ENCODE measurements at places on chromosomes 6 and 20.

DNA sequence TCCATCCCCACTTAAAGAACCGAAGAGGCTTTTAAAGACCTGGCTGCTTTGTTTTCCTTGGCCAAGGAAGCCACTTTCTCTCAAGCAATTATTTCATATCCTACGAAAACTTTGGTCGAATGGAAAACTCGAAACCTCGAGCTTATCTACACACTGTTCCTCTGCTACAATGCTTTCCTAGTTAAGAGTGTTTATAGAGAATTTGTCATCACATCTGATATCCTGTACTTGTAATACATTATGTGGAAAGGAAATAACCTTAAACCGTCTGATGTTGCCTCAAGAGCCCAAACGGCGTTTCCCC is 28.1 kb downstream of the TFAP2B start:
- no peak for DNase-seq

DNA sequence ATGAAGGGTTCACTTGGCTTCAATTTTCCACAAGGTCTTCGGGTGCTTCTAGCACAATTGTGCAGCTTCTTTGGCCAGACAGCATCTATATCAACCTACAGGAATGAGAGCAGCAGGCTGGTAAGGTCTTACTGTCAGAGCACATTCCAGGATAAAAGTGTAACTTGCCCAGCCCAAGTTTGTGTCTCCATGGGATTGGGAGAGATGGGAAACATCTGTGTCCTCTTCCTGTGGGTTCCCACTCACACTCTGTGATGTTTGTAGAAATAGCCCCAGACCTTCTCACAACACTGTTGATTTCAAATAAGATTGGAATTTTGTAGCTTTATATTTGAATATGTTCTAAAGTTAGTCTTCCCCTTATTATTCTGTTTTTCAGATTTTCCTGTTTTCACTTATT is 83.4 kb upstream of the RGS17 start:
- no peak for DNase-seq

DNA sequence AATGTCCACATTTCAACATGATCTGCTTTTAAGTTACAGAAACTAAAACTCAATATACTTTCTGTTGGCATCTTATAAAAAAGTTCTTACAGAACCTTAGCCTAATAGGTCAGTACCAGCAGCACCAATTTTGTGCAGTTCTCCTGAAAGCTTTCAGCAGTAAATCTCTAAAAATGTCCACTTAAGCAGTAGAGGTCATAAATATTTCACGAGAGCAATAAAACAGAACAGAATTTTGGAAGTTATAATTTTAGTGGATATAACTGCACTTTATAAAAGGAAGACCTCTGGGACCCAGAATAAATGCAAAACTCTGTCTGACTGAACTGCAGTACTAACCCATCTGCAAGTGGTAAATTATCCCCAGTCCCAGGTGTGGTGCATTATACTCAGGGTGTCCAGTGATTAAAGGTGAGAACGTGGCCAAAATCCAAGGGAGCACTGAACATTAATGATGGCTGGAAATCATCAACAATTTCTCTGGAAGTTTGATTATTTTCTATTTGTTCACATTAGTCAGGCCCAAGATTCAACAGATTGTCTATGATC is 172.6 kb upstream of the RSPO3 start:
- DNase-seq, result no peak

DNA sequence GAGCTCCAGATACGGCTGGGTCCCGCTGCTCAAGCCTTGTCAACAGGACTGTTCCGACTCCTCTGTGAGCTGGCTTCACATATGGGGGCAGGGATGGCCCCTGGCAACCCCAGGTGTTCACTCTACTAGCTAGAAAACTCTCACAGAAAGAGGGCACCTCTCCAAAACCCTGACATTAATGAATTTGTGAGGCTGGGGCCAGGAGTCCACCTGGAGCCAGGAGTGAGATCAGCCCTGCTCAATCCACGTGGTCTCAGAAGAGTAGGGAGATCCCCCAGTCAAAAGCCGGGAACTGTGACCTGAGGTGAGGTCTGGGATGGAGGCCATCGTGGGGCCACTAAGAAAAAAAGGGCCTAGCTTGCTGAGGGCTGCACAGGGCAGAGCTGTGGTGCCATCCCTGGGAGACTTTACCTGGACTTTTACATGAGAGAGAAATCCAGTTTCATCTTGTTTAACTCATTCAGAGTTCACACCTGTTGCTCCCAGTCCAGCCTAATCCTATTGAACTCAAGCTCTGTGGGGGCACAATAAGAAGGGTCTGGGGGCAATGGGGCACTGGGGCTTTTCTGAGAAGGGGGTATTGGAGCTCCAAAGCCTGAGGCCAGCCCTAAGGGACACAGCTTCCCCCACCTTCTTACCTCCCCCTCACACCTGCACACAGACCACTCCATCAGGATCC is 144.3 kb upstream of the MLN start:
- DNase-seq, result no peak

- no peak for DNase-seq
Measured at GRCh38 chr20:63004607-63005364, 2.0 kb downstream of the BHLHE23 start.

DNA sequence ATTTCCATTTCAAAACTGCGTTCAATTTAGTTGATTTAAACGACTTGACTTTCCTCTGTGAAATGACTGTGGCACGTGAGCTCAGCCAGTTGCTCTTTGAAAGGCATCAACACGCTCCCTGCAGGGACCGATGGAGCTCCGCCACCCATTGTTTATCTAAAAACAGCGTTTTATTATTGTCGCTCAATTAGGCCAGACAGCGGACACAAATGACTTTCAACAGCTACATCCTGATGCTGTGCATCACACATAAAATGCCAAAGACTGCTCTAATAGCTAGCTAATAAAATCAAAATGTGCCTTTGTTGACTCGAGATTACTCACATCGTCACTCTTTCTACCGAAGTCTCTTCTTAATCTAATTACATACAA is 332.5 kb downstream of the CD83 start:
- DNase-seq, result no peak

- DNase-seq, result no peak
Measured at GRCh38 chr20:35039146-35039545, 53.5 kb downstream of the TRPC4AP start.

DNA sequence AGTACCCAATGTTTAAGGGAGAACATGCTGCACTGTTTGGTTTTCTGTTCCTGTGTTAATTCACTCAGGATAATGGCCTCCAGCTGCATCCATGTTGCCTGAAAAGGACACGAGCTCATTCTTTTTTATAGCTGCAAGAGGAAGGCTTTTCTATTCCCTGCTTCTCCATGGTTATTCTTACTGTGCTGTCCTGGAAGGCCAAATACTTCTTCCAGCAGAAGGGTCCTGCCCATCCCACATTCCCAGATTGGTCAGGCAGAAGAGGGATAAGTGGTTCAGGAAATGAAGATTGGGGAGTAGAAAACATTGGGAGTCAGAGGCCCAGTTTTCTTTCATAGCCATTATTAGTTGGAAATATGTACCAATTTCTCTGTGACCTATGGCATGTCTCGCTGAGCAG is 122.4 kb downstream of the TCP11 start:
- DNase-seq, result no peak

DNA sequence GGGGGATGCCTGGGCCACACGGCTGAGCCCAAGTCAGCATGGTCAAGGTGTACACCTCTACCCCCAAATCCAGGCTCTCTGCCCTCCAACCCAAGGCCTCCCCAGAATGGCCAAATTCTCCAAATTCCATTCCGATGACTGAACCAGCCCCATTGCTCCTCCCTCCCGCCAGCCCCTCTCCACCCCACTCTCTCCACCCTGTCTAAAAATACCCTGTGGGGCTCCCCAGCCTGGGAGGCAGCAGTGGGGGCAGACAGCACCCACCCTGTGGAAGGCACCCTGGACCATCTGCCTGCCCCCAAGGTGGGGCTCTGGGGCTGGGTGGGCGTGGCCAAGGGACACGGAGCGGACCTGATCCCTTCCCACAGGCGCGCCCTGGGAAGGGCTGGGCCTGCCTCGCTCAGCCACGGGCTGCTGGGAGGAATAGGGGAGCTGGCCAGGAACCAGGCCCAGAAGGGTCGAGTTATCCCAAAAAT is 11.4 kb downstream of the TEAD3 start:
- no peak for DNase-seq

GRCh38 chr6:116387374-116387773 is 16.6 kb downstream of the DSE start:
- no peak for DNase-seq

GRCh38 chr20:32018269-32019155 is 8.3 kb downstream of the CCM2L start:
- DNase-seq, result no peak

GRCh38 chr20:2739042-2739398 is 46.4 kb downstream of the EBF4 start:
- DNase-seq, result no peak

GRCh38 chr6:140427842-140428241 is 1053.4 kb upstream of the CITED2 start:
- DNase-seq, result no peak

DNA sequence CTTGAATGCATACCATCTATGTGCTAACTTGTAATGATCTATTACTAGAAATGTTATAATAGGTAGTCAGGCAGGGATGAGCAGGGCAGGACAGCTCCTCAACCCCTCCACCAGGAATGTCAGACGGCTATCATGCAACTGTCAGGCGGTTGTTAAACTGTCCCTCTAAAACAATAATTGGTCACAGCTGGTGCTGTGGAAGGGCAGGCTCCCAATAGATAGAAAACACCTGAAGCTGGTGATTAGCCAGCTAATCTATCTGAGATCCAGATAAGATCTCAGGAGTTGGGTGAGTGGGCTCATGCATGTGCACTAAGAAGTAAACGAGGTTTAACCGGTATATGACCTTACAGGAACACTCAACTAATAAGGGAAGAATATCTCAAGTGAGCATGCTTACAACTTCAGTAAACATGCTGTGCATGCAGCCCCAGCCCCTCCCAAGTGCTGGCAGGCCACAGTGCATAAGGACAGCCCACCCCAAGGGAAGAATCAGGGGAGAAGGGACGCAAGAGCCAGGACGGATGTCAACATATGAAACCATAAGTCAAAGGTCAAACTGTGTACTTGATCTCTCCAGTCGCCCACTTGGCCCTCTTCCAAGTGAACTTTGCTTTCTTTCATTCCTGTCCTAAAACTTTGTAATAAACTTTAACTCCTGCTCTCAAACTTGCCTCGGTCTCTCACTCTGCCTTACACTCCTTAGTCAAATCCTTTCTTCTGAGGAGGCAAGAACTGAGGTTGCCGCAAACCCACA is 566.2 kb upstream of the NRSN1 start:
- no peak for DNase-seq

DNA sequence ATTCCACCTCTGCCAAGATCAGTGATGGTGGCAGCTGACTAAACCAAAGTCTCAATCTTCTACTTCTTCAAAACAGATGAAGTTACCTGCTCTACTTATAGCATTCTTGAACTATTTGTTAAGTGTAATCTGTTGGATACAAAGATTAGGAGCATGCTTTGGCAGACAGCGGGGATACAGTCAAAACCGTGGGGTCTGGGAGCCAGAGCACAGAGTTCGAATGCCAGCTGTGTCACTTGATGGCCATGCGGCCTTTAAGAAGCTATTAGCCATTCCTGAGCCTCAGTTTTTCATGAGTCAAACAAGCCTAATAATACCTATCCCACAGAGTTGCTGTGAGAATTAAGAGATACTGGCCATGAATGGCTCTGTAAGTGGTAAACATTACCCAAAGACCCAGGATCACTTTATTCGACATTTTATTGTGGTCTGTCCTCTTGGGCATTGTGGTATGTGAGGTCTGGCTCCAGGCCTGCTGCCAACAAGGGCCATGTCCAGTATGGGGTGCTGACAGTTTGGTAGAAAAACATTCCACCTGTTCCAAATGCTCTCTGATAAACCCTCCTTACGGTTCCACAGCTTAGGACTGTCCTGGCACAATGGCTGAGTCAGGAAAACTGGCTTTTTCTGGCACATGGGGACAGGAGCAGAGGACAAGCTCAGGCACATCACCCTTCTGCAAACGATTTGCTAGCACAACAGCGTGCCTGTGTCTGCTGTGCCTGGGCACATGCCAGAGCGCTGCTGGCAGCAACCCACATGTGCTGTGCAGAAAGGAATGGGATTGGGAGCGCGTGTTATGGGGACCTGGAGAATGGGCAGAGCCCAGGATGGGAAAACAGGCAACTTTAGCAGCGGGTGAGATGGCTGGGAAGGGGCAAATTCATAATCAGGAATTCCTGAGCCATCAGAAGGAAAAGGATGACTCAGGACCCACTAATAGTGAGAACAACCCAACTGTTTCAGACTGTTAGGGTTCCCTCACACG is 15.7 kb upstream of the FAM83C start:
- DNase-seq, result no peak

GRCh38 chr20:46690219-46691106 is 1.2 kb upstream of the TP53RK start:
- no peak for DNase-seq

- DNase-seq, result no peak
Measured at GRCh38 chr20:4726710-4727397, 5.1 kb downstream of the PRND start.

GRCh38 chr6:113317891-113318574 is 539.1 kb upstream of the MARCKS start:
- no peak for DNase-seq

DNA sequence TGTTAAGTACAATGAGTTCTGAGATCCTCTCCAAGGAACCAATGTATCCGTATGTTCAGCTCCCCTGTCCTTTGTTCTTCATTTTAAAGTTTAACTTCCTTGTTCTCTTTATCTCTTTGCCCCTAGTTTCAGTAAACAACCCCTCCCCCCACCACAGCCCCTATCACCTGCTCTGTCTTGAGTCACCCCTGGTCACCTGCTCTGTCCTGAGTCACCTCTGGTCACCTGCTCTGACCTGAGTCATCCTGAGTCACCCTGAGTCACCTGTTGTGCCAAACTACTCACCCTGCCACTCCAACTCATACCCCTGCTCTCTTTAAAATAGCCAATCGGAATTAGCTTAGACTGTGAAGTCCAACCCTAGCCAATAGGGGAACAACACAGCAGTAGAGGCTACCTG is 288.7 kb upstream of the CDYL start:
- DNase-seq, result no peak

DNA sequence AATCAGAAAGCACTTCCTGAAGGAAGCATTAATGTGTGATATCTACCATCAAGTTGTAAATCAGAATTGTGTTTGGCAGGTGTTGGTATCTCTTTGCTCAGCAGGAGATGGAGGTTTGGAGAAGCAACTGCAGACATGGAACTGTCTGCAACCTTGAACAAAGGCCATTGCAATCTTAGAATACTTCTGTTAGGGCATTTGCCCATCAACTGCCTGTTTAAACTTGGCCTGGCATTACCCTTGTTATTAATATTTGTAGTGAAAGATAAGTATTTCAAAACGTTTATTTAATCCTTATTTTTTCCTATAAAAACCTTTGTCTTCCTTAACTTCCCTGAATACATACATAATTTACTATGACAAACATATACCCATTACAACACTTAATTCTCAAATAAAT is 14.1 kb downstream of the GSTA5 start:
- DNase-seq, result no peak

Data from C1 segment of cervical spinal cord (tissue), 14 donors.